ENCODE measurements at places on chromosomes 13 and 19. TPM values are rescaled to one million over a fixed set of nuclear protein-coding genes. Genes with fewer than 3 reads are reported as not detected.

The ZSWIM9 gene
- polyA plus RNA-seq: 3.2 TPM

The ZNF264 gene
- 4.5 TPM for polyA plus RNA-seq

The CACNG7 gene
- polyA plus RNA-seq: not detected

The ZNF439 gene
- 1.4 TPM for polyA plus RNA-seq

The ZNF486 gene
- polyA plus RNA-seq: 0.88 TPM

The RXFP2 gene
- polyA plus RNA-seq: not detected

The PRODH2 gene
- polyA plus RNA-seq: not detected

The SPRED3 gene
- polyA plus RNA-seq: 0.24 TPM

The PGLYRP2 gene
- polyA plus RNA-seq: 0.02 TPM

The NUDT19 gene
- 8.5 TPM for polyA plus RNA-seq

The KLHL1 gene
- not detected for polyA plus RNA-seq

The CABP5 gene
- not detected for polyA plus RNA-seq

The RFPL4AL1 gene
- not detected for polyA plus RNA-seq

The ZNF565 gene
- 3.5 TPM for polyA plus RNA-seq

The ZNF324B gene
- polyA plus RNA-seq: 2.4 TPM

The CGB8 gene
- not detected for polyA plus RNA-seq

The ZNF586 gene
- 5.0 TPM for polyA plus RNA-seq

The SIGLEC7 gene
- 0.18 TPM for polyA plus RNA-seq

The TICAM1 gene
- polyA plus RNA-seq: 40.8 TPM

The MEGF8 gene
- polyA plus RNA-seq: 8.6 TPM

The ATP4B gene
- polyA plus RNA-seq: 0.04 TPM

The PEG3 gene
- 0.52 TPM for polyA plus RNA-seq

The ZFP14 gene
- polyA plus RNA-seq: 0.71 TPM

The CCDC8 gene
- polyA plus RNA-seq: 0.28 TPM

The TRMT1 gene
- 34.0 TPM for polyA plus RNA-seq

The OR7C1 gene
- polyA plus RNA-seq: 0.01 TPM

The C19orf85 gene
- polyA plus RNA-seq: not detected

The LILRA1 gene
- 0.21 TPM for polyA plus RNA-seq

The ZMYM5 gene
- polyA plus RNA-seq: 8.6 TPM

The WASF3 gene
- 1.5 TPM for polyA plus RNA-seq

The ZNF415 gene
- 1.4 TPM for polyA plus RNA-seq

The GPC6 gene
- 0.22 TPM for polyA plus RNA-seq

The ATP12A gene
- 0.81 TPM for polyA plus RNA-seq

The TYROBP gene
- 26.8 TPM for polyA plus RNA-seq

The TSPAN16 gene
- polyA plus RNA-seq: not detected

The KRTDAP gene
- polyA plus RNA-seq: 238 TPM

The MCEMP1 gene
- 0.53 TPM for polyA plus RNA-seq

The ACTMAP gene
- polyA plus RNA-seq: 3.1 TPM

The TSC22D1 gene
- polyA plus RNA-seq: 48.6 TPM

The PNMA8B gene
- polyA plus RNA-seq: 0.14 TPM
